NCI-H1105 (cell line): ENCODE measurements at places on chromosomes 4 and X.

DNA sequence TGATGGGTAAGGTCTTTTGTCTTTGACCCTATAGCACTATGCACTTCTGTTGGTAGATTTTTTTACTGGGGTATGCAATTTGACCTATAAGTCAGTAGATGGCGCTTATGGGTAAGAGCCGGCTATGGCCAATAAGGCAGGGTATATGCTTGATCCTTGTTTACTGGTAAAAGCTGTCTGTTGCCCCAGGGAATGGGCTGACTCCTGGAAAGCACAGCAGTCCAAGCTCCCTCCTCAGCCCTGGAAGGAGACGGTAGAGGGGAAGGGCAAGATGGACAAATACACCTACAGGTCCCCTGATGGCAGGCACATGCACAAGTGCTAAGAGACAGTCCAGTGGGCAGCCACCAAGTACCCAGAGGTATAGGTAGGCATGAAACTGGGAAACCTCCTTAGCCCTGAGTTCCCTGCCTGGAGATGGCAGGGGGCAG lies 63.7 kb downstream of the ADAMTS3 start:
- no peak for DNase-seq

GRCh38 chr4:32890398-32890797 lies 2170.2 kb downstream of the PCDH7 start:
- no peak for DNase-seq

GRCh38 chrX:148825696-148826095 lies 325.3 kb downstream of the AFF2 start:
- DNase-seq: no peak

DNA sequence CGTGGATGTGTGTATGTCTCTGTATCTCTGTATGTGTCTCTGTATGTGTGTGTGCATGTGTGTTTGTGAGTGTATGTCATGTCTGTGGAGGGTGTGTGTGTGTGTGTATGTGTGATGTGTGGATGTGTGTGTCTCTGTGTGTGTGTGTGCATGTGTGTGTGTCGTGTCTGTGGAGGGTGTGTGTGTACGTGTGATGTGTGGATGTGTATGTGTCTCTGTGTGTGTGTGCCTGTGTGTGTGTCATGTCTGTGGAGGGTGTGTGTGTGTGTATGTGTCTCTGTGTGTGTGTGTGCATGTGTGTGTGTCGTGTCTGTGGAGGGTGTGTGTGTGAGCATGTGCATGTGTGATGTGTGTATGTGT lies 51.6 kb upstream of the ADRA2C start:
- DNase-seq: no peak

GRCh38 chr4:16794816-16795445 lies 103.5 kb downstream of the LDB2 start:
- no peak for DNase-seq

DNA sequence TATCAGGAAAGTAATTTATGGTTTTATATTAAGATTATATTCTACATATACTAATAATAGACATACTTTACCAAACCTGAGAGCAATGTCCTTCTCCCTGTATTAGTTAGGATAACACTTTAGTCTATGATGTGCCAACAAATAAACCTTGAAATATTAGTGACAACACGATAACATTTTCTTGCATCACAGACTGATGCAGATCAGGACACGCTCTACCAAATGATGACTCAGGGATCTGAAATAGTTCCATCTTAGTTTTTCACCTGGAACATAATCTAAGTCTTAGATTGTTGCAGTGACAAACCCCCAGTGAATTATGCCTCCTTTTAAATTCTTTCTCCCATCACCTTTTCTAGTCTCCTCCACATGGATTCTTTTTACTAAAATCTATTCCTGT lies 214.2 kb downstream of the CLCN4 start:
- no peak for DNase-seq

GRCh38 chr4:8341691-8342090 lies 72.1 kb downstream of the HTRA3 start:
- no peak for DNase-seq

DNA sequence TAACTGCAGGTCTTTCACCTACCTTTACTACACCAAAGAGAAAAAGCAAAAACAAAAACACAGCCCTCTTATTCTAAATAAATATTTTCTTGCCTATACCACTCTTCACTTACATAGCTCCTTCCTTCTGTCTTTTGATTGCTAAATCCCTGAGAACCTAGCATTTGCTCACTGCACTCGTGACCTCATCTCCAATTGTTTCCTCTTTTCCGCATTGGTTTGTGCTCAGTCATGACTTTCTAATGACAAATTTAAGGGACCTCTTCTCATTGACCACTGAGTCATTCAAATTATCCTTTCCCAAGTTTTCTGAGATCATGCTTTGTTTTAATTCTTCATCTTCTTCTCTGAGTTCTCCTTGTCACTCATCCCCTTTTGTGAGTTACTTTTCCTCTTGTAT lies 1697.1 kb downstream of the STIM2 start:
- no peak for DNase-seq
